Vagina (tissue), 2 donors: ENCODE measurements at places on chromosomes 4 and X.

DNA sequence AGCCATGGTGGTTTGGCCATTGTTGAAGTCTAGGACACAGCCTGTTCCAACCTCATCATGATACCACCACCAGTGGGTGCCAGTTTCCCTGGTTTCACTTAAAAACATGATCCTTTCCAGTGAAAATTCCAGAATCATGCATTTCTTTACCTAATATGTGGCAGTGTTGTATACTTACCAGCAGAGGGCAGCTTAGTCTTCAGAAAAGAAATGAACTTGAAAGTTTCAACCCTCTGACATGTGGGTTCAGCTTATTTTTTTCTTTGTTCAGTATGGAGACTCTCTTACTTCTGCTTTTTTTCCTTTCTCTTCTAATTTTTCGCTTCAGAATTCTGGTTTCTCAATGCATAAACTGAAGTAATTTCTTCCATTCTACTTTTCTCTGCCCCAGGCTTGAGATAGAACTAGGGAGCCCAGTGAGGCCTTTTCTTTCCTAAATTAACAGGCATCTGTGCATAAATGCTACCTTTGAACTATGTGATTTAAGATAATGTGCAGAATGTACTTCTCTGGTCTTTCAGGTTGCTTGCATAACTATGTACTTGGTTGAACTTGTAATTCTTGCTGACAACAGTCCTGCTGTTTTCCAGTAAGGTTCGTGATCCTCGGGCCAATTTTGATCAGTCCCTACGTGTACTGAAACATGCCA lies 10.7 kb downstream of the LIAS start:
- DNase-seq, result no peak

GRCh38 chr4:148415500-148415899 lies 26.7 kb downstream of the NR3C2 start:
- DNase-seq, result no peak

DNA sequence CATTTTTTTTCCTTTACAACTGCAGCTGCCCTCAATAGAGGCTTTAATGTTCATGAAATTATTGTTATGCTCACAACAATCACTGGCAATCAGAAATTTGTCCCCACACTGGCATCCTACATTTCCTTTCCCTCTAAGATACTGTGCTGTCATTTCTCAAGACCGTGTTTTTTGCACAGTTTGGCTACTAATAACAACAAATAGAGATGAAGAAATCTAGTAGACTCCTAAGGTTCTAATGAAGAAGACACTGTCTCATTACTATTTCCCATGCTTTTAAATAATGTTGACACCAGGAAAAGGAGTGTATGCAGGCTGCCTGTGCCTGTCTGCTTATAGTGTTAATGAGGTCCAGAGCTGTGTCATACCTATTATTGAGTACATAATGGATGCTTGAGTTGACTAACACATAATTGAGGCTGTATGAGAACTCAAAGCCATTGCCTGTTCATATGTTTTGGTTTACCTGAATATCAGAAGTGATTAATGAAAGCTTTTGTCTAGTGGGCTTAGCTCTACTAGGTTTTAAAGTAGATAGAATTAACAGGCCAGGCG lies 1.5 kb upstream of the EIF4E start:
- DNase-seq, result no peak

DNA sequence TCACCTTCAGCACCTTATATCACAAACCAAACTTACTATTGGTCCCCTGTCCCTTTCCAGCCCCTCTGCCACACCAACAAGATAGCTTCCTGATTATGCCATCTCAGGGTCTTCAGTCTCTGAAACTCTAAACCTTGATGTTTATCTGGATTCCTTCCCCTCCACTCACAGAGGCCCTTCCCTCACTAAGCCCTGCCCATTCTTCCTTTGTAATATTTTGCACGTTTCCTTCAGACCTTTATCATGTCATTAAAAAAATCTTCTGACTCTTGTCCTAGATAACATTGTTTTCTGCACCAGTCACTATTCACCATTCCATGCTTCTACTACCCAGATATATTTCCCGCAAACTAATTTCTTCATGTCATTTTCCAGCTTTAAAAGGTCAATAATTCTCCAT lies 17.7 kb upstream of the CEP135 start:
- no peak for DNase-seq

DNA sequence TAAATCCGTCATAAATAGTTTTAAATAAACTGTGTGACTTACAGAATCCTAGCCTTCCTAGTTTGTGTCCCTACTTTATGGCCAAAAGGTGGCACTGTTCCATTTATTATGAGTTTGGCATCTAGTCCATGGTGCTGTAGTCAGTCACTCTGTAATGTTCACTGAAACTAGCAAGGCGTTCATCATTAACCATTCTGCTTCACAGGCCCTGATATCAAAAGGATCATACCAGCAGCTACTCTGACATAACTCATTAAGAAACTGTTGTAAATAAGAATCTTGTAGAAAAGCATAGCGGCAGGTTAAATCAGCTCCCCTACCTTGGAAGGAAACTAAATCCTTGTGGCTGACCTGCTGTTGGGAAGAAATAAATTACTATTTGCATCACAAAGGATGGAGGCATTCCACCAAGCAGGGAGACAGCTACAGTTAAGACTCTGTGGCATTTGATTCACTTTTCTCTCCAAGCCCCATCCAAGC lies 919.6 kb upstream of the DIAPH2 start:
- DNase-seq, result no peak

- DNase-seq, result no peak
Observed at GRCh38 chr4:23311983-23312382, 577.9 kb downstream of the PPARGC1A start.

- DNase-seq, result no peak
Observed at GRCh38 chr4:34372815-34373214, 1871.5 kb downstream of the ARAP2 start.

DNA sequence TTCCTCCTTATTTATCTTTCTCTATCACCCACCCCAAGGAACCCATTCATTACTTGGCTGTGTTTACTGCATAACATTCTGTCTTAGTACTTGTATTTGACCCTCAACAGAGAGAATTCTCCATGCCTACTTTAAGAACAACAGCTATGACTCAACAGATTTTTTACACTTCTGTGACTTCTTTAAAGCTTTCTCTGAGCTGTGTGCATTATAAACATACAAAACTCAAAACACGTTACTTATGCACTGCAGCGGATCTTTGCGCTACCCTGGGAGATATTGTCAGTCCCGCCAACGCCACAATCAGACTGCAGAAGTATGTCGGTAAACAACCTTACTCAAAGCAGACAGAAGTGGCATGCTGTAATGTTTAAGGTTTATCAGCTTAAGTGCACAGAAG lies 35.1 kb downstream of the PRKX start:
- DNase-seq, result no peak

DNA sequence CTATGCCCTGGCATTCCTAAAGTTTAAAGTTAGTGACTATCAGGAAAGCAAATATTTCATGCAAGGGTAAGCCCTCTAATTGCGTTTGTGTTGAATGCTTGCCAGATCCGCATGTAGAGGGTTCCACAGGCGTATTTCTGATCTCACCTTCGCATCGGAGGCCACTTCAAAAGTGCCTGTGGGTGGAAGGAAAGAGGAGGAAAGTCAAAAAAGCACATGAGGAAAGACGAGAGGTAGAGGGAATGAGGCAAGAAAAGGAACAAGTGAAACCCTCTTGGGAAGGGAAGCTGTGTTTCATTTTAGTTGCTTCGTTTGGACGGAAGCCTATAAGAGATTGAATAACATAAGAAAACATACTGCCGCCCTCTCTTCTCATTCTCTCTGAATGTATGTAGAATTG lies 628.8 kb downstream of the SPRY1 start:
- no peak for DNase-seq

- no peak for DNase-seq
Observed at GRCh38 chr4:159014859-159015258, 88.0 kb upstream of the RAPGEF2 start.

GRCh38 chrX:103120748-103121147 lies 27.8 kb upstream of the NXF3 start:
- DNase-seq, result no peak

GRCh38 chr4:182978152-182978827 lies 61.1 kb upstream of the DCTD start:
- no peak for DNase-seq

GRCh38 chr4:124947622-124948265 lies 235.2 kb upstream of the ANKRD50 start:
- no peak for DNase-seq

GRCh38 chr4:84931274-84931673 lies 35.2 kb downstream of the WDFY3 start:
- DNase-seq, result no peak

DNA sequence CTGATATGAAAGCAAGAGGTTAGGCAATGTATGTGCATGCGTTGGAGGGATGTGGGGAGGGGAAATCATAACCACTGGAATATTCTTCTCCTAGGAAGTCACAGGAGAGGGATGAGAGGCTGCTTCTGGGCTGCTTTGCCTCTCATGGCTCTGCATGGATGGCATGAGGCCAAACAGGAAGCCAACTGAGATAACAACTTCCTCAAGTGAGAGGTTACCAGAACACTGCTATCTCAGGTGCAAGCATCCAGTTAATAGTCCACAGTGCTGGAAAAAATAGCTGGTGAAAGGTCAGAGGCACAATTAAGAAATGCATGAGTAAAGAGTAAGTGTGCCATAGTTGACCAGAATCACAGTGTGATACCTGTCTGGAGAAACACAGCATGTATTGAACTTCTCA lies 113.3 kb downstream of the ELOVL6 start:
- DNase-seq, result no peak

GRCh38 chr4:155433636-155434360 lies 57.0 kb upstream of the MAP9 start:
- no peak for DNase-seq

- no peak for DNase-seq
Observed at GRCh38 chr4:16608123-16608522, 290.3 kb downstream of the LDB2 start.

DNA sequence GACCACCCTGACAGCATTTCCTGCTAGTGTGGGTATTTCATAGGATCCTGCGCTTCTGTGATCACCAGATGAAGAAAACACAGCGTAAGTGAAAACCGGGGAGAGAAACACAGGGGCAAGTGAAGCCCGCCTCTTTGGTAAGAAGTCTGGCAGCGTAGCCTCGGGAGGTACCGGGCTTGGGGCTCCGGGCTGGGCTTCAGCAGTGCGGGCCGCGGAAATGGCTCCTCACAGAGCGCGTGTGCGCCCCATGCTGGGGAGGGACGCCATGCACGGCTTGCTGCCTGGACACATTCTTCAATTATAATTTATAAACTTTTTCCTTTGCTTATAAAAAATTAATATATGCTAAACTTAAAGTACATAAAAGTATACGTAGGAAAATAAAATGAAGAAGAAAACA lies 151.5 kb downstream of the AFAP1 start:
- no peak for DNase-seq

DNA sequence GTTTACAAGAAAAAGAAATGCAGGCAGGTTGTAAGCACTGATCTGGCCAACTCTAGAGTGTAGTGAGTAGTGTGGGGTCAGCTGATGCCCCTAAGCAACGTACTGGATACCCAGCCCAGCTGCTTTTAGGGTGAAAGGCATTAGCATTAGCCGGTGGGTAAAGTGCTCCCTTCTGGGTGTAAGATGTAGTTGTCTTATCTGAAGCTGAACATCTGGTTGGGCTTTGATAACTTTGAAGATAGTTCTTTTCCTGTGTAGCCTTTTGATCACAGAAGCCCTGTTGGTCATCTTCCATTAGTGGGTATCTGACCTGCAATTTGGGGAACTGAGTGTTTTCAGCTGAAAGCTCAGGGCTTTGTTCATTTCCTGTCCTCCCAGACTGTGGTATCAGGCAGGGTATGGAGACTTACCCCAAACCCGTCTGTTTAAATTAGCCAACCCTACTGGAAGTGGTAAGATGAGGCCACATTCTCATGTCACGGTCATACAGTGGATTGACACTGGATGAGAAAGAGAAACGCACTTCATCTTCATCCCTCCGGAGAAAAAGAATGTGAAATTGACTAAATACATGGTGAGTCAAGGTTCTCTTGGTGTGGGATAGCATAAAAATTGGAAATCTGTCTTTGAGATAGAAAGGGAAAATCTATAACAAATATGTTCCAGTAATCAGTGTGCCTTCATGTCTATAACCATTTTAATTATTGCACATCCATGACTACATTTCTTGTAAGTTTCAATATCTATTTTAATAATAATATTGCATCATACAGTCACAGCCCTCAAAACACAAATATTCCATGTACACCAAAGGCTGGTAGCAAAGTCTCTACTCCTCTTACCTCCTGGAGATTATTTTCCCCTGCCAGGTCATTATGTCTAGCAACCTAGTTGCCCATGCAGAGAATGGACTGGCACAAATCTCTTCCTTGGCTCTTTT lies 8.7 kb downstream of the RHOH start:
- no peak for DNase-seq

DNA sequence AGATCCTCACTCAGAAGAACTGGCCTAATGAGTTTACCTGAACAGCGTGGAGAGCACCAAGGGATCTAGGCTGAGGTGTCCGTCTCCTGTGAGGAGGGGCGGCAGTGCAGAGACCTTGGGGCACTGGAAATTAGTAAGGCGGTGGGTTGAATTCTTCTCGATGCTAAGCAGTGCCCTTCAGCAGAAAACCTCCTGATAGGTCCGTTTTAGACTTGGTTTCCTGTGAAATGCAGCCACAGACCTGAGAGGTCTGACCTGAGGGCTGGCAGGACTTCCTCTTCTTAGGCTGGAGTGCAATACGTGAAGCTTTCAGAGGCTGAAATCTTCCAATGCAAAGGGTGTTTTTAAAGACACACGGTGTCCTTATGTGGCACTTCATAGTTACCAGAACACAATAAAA lies at the start of gene CLNK:
Gene CLNK (minus strand): TSS at position 138 of the 400 bp plus-strand sequence. CDS start 16,899 bp downstream, outside the sequence.
- no peak for DNase-seq

DNA sequence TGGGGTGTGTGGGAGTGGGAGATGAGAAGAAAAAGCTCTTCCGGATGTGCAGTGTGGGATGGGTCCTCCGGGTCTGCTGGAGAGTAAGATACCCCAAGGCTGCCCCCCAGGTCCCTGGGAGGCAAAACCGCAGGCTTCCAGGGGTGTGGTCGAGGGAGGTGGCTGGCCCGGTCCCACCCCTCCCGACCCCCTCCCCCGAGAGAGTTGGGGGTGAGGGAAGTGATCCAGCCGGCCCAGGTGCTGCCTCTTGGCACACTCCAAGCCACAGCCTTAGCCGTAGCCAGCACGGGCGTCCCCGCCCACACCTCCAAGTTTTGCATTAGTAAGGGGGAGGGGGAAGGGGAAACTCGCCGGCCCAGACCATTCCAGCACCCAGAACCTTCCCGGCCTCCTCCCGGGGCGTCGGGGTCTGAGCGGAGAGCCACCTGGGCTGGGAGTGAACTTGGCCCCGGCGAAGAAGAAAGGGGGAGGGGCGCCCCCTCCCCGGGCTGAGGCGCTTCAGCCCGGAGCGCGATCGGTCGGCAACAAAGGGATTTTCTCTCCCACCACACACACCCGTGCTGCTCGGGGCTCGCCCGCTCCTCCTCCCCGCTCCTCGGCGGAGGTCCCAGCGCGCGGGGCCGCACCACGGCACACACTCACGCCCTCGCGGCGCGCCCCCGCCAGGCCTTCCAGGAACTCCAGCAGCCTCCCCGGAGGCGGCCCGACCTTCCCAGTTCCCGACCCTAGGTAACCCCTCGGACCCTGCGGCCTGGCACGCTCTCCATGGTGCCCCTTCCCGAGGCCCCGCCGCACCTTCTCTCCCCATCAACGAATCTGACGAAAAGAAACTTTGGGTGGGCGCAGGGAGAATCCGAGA lies 14.4 kb downstream of the BCOR start:
- no peak for DNase-seq

GRCh38 chr4:181308476-181309312 lies 934.5 kb upstream of the TENM3 start:
- no peak for DNase-seq

- DNase-seq, result no peak
Observed at GRCh38 chr4:67886281-67886680, 2.5 kb upstream of the TMPRSS11D start.

GRCh38 chrX:38225093-38225492 lies 4.4 kb upstream of the SRPX start:
- no peak for DNase-seq
